Fibroblast of villous mesenchyme (primary cell): ENCODE measurements at places on chromosomes 12 and 14. TPM values are rescaled to one million over a fixed set of nuclear protein-coding genes. Genes with fewer than 3 reads are reported as not detected.

RAD9B gene
- 0.64 and 1.3 TPM in 2 replicates for total RNA-seq

PAH gene
- not detected in 2 replicates for total RNA-seq

FAM186B gene
- total RNA-seq, result under 0.01 TPM in 2 replicates

SLC16A7 gene
- 31.2 and 32.0 TPM in 2 replicates for total RNA-seq

LRP1-AS gene
- not detected in 2 replicates for total RNA-seq

CORO1C gene
- 433 and 457 TPM in 2 replicates for total RNA-seq

BLOC1S1 gene
- 36.3 and 54.4 TPM in 2 replicates for total RNA-seq

ATL1 gene
- total RNA-seq, result 2.6 and 6.9 TPM in 2 replicates
